ENCODE measurements at places on chromosomes 4 and X.

DNA sequence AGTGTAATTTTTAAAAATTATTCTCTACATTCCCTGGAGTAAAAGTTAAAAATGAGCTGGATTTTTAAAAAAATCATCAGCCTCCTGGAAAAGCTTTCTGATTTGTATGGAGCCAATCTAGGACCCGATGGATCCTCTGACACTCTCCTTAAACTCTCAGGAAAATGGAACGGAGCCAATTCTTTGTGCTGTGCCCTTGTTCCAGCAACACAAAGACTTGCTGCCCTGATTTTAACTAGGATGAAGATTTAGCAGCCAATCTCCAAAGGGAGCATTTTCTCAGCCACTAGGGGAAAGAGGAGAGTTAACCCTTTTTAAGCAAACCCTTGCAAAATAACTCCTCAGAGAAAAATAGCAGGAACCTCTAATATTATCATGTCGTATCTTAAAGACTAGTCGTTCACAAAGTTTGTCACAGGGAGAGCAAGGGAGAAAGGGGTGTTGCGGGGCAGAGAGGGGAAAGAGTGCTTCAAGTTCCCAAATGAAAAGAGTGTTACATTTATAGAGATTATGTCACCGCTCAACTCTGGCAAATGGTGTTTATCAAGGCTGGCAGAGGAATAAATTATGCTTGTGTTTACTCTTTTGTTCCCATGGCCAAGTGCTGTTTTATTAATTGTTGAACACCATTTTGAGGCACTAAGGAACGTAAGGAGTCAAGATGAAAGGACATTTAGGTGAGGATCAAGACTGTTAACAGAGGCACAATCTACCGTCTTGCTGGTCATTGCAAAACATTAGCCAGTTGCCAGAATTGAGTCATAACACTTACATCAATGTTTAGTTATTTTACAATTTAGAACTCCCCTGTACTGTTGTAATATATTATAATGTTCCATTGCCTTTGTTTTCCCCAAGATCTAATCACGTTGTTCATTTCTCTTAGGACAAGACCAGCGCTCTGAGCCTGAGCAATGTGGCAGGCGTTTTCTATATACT lies 250.7 kb downstream of the THOC2 start:
- no peak for DNase-seq

DNA sequence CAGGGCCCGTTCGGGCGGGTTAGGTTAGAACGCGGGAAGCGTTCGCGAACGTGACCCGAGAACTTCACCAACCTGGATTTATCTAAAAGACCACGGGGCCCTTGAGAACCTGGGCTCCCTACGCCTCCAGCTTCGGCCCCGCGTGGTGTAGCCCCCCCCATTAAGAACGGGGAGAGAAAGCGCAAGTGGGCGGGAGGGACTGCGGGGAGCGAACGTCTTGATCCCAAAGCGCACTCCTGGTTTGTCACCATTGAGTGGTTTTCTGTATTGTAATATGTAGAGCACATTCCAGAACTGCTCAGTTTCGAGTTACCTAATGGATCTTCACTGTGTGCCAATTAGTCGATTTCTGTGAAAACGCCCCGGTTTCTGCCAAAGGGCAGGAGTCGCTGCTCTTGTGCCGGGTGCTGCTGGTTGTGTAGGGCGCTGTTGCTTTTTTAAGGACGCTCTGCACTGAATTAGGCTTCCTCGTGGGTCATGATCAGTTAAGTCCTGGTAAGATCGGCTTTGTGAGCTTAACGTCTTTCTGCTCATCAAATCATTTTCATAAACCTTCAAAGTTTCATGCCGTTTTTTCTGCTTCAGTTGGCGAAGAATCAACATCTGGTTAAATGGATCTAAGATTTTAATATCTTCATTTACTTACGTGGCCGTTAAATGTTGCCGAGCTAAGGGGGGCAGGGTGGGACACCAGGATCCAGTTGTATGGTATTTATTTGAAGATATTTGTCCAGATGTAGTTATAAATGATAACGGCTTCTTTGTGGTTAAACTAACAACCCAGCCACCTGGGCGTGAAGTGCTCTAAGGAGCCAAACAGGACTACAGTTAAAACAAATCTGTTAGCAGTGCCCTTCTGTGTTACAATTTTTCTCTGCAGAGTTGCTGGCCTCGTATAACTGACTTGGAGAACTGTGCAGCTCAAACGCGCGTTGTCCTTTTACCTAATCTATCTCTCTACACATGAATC lies 809 bp downstream of the MND1 start:
- peak; percentile 92 for DNase-seq

DNA sequence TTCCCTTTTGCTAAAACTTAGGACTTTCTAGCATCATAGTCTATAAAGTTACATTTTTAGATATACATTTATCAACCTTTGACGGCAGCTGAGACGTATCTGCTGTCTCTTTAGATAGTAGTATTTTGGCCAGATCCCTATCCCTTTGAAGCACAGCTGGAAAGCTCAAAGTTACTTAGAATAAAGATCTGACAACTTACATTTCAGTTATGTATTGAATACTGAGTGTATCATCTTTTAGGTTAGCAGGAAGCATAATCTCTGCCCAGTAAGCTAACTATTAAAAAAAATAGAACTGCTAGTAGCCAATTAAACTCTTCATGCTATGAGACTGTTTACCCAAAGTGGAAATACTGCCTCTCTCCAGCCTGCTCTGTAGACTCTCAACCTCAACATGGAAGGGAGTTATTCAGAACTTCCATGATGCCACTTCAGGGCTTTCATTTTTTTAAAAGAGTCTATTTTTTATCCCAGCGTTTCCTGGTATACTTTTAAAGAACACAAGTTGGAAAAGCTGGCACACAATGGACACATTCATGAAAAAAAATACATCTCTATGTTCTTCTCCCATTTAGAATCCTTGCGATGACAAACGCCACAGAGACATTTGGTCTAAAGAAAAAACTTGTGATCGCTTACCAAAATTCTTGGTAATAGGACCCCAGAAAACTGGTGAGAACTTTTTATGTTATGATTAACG lies 126.3 kb downstream of the PRSS12 start:
- no peak for DNase-seq

DNA sequence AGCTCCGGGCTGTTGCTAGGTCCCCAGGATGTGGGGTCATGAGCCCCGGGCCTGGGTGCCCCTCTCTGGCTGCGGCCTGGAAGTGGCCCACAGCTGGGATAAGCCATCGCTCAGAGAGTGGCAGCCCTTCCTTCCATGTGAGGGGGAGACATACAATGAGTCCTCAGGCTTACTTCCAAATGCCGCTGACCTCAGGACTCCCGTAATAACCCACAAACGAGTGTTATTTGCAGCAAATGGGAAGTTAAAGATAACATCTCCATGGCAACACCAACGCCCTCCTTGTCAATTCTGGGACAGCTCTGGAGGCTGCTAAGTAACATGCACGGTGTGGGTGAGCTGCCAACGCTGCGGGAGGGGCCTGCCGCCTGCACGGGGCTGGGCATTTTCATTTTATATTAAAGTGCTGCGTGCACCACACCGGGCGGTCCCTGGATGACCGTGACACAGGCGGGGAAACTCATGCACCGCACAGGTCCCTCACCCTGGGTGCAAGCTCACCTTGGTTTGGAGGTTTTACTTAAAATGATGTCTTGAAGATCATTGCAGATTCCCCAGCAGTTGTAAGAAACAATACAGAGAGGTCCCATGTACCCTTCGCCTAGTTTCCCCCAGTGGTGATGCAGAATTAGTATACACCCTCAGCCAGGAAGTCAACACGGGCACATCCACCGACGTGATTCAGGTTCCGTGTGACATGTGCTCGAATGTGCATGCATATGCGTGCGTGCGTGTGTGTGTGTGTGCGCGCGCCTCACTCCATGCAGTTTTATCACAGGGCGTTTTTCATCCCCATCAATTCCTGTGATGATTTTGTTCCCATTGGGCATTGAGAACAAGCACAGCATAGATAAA lies 79.4 kb downstream of the ABLIM2 start:
- DNase-seq = peak; percentile 91

DNA sequence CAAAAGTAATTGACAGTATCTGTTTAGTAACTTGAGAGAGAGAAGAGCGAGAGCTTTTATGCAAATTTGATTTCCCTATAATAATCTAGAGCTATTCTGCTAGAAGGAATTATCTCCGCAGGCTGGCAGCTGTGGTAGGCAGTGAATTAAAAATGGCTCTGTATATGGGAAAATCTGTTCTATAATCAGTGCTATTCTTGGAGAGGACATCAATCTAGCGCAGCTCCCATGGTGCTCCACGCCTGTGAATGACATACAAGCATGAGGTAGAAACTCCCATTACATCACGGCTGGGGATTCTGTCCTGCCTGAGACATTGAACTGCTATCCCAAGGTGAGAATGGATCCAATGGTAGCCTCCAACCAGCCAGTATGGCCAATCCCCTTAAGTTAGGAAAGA lies 179.0 kb downstream of the DHX15 start:
- no peak for DNase-seq

DNA sequence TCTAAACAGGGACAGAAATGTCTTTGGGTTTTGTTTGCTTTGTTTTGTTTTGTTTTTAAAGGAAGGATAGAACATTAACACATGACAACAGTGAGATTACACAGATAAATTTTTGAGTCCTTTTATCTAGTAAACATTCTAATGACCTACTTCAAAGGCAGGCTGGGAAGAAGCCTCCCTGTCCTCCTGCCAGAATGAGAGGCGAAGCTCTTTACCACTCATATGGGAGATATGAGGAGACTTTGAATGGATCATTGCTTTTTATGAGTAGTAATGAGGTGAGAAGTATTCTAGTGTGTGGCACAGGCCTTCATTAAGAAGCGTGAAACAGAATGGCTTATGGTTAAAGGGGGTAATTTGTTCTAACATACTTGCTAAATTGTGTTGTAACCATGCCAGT lies 172.0 kb downstream of the FBXO8 start:
- no peak for DNase-seq

GRCh38 chr4:173264684-173265185 lies 69.4 kb downstream of the HMGB2 start:
- DNase-seq = peak; percentile 94

DNA sequence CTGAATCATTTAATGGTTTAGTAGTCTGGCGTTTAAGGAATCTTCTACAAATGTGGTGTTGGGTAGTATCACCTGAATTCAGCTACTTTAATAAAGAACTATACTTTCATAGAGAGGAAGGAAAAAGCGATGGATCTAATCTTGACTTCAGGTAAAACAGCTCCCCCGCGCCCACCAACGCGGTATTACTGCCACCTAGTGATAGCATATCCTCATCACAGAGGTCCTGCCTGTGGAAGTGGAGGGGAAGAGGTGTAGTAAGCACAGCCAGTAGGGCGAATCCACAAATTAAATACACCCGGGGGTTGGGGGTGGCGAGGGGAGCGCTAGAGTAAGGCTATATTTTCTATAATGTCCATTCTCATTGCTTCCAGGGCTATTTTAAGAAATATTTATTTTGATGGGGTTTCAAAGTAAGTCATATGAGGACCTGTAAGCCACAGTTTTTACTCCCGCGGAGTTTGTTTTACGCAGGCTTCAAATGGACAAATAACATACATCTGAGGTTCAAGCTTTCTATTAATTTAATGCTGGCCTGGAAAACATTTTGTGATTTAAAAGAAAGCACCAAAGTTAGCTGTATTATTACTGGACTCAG lies 8.3 kb upstream of the DAPP1 start:
- DNase-seq = peak; percentile 79

DNA sequence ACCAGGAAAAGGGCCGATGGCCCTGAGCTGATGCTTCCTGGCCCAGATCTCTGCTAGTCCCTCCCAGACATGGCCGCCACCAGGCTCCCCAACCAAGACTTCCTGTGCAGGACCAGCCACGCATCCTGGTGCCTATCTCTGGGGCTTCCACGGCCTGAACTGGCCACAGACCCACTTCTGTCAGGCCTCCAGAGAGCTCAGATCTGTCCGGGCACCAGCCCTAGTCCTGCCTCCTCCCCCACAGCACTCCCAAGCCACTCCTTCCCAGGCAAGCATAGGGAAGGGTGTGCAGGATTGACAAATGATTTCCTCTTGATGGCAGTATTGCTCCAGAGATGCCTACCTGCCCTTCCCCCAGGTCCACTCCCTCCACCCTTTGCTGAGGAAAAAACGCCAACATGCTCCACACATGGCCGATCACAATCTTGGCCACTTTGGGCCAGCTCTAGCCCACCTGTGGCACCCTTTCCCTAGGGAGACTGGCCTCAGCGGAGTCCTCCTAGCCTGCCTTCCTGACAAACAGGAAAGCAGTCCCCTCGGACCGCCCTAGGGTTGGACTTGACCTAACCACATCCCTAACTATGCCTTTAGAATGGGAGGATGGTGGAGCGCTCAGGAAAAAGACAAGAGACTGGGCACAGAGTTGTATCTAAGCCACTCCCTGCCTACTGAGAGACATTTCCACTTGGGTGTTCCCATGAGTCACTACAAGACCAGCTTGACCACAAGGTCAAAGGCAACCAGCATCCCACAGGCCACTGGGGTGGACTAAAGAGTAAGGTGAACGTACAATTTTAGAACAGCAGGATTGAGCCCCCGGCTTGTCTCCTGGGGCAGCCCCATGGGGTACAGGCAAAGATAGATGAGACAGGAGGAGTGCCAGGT lies 277.5 kb upstream of the AGTR2 start:
- no peak for DNase-seq
